ENCODE measurements at places on chromosomes 2 and 18.

DNA sequence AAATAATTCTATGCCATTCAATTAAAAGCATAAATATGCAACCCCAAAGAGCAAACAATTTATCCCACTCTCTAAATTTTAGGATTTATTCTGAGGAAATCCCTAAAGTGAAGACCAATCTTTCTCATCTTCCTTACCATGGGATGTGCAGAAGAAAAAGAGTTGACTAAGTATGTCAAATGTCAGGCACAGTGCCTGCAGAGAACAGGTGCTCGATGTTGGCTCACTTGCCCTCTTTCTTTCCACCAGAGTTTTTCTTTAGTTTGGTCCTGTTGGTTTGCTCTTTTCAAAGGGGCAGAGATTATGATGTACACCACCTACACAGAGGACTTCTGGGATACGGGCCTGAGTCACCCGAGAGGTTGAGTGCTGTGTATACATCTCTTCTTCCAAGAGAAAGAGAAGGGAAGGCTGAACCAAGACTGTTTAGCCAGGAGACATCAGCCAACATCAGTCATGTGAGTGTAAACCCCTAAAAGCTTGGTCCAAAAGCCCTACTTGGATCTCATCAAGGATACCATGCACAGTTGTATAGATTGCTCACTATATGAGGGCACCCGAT lies 51.7 kb downstream of the SUMO1 start:
- no peak for DNase-seq

DNA sequence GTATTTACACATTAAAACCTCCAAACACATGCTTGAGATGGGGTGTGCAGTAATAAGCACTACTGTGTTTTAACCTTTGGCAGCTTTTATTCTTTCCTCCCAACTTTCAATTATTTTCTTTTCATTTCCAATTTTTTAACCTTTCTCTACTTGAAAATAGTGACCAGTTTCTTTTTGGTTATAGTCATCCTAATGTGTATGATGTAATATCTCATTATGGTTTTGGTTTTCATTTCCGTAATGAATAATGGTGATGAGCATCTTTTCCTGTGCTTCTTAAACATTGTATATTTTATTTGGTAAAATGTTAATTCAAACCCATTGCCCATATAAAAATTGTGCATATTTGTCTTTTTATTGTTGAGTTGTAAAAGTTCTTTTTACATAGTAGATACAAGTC lies 103.5 kb downstream of the BMPR2 start:
- DNase-seq: no peak

GRCh38 chr2:223901854-223902253 lies 43.3 kb downstream of the WDFY1 start:
- no peak for DNase-seq

DNA sequence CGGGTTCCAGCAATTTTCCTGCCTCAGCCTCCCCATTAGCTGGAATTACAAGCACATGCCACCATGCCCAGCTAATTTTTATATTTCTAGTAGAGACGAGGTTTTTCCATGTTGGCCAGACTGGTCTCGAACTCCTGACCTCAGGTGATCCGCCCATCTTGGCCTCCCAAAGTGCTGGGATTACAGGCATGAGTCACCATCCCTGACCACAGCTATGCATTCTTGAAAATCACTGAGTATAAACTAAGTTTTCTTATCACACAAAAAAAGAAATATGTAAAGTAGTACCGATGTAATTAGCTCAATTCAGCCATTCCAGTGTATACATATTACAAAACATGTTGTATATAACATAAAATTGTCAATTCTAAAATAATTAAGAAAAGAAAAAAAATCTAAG lies 232.7 kb downstream of the MBD2 start:
- DNase-seq: peak; percentile 30

- no peak for DNase-seq
These were observed 97.9 kb upstream of the ALKAL2 start for GRCh38 chr2:385785-386184.

GRCh38 chr2:12141618-12142258 lies 395.3 kb downstream of the LPIN1 start:
- DNase-seq: no peak

DNA sequence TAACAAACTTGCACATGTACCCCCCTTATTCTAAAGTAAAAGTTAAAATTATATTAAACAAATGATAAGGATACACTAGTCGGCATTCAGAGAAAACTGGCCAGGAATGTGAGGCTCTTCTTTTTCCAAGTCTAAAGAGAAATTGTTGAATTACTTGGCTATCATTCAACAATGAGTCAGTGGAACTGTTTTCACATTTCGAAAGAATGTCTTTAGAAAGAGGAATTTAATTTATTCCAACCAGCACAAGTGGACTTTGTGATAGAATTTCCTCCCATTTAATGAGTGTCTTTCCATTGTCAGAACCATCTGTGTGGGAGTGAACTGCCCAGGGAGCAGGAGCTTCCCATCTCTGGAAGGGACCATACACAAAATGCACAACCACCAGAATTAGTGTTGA lies 792.2 kb downstream of the EPHA4 start:
- peak; percentile 33 for DNase-seq

DNA sequence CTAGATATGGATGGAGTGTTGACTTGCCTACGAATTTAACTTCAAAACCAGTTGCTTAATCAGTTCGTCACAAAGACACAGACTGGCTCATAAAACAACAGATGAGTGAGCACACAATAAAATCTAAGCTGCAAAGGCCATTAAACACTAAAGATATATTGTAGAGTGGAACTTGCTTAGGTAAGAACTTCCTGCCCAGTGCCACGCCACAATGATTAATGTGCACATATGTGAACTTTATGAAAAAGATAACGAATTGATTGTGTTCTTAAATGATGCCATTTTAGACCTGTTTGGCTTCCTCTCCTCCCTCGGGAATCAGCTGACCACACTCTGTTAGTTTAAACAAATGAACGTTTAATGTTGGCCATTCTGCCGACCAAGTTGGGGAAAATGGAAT lies 2031.3 kb upstream of the CELF4 start:
- DNase-seq: no peak

GRCh38 chr2:47173986-47174732 lies 19.1 kb upstream of the STPG4 start:
- no peak for DNase-seq

- no peak for DNase-seq
These were observed 40.2 kb upstream of the VRK2 start for GRCh38 chr2:58006256-58006951.

GRCh38 chr2:73225513-73226360 lies 7.3 kb downstream of the PRADC1 start:
- DNase-seq: no peak

- DNase-seq: peak; percentile 33
These were observed 47.2 kb downstream of the SMAD4 start for GRCh38 chr18:51077217-51077616.

GRCh38 chr18:13464432-13465123 lies 246.0 kb downstream of the LDLRAD4 start:
- no peak for DNase-seq

All from HS-5 (cell line).